ENCODE measurements at places on chromosomes 5 and 9.

DNA sequence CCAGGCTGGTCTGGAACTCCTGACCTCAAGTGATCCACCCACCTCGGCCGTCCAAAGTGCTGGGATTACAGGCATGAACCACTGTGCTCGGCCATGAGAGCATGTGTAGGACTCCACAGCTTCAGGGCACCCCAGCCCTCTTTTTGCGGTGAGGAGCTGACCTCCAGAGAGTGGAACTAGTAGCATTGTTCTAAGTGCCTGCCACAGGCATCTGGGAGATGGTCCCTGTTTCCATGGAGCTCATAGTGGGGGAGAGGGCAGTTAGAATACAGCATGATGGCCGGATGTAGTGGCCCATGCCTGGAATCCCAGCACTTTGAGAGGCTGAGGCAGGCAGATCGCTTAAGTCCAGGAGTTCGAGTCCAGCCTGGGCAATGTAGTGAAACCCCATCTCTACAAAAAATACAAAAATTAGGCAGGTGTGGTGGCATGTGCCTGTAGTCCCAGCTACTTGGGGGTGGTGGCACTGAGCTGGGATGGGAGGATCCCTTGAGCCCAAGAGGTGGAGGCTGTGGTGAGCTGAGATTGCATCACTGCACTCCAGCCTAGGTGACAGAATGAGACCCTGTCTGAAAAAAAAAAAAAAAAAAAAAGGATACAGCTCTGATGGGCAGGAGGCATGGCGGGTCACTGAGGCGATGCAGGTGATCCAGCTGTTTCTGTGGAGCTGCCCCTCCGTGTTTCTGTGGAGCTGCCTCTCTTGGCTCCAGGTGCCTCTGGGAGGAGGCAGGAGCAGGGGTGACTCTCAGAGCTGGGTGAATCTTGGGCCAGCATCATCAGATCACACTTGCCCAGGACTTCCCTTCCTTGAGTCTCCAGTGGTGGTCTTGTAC lies 4.2 kb downstream of the ASS1 start:
- DNase-seq, result no peak

DNA sequence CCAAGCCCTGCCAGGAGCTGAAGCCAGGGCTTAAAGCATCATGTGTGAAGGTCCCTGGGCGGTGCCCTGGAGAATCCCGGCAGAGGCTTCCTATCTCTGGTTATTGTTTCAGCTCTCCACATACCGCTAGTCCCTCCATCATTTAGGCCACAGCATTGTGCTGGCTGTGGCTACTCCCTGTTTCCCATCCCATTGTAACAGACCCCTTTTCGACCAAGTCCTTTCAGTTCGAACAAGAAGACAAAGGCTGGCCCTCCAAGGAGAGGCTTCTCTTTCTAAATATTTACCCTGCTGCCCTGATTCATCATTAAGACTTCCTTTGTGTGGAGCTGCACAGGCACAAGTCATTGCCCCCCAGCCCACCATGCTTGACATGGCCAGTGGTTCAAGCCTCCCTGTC lies 41.6 kb downstream of the NEUROG1 start:
- DNase-seq, result no peak

DNA sequence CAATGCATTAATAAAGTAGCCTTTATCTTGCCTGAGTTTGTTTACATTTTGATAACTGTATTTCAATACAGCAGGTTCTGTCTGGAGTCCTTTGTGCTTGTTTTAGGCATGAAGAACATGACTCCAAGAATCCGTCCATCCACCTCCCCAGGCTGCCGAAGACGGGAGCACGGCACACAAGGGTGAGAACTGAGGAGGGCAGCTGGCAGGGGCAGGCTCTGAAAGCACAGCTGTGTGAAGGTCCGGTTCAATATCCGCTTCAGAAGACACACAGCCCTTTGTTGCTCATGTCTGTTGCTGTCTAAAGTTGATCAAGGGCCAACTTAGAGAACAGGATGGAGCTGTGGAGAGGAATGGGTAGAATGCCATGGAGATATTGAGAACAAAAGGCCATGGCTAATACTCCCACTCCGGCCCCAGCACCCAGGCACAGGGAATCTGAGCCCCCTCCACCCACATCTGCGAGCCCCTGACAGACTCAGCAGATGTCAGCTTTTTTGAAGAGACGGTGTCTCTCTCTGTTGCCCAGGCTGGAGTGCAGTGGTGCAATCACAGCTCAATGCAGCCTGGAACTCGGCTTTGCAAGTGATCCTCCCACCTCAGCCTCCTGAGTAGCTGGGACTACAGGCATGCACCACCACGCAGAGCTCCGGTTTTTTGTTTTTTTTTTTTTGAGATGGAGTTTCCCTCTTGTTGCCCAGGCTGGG lies 58.5 kb upstream of the GNE start:
- DNase-seq, result no peak

DNA sequence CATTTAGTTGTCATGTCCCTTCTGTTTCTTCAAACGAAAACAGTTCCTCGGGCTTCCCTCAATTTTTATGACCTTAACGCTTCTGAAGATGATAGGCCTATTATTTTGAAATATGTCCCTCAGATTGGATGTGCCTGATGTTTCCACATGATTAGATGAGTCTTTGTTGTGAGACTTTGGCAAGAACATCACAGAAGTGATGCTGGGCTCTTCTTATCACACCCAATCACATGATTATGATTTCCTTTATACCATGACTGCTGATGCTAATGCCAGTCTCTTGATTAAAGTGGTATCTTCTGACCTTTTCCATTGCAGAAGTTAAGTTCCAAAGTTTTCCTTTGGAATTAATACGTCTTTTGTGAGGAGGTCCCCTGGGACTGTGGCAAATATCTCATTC lies 175.7 kb downstream of the SAXO1 start:
- DNase-seq, result no peak
